NCI-H1105 treated with DMSO at 0.1 percent for 48 hours (cell line): ENCODE measurements at places on chromosomes 5 and 9.

DNA sequence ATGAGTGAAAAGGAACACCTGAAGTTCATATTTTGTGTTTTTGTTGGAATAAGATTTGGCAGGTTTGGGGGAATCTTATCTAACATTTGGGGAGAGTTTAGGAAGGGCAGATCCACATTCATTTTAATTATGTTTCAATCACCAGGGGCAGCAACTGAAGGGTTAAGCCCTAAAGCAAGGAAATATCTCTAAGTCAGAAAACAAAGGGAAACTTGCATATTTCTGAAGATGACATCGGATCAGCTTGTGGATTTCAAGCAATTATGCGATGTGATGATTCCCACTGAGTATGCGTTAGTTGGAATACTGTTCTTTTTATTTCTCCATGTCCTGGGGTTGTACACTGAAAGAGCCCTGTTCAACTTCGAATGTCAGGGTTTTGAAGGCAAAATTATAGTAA lies 59.8 kb upstream of the NFIB start:
- no peak for DNase-seq

GRCh38 chr5:176653401-176654385 lies 6.4 kb downstream of the TSPAN17 start:
- DNase-seq, result no peak

DNA sequence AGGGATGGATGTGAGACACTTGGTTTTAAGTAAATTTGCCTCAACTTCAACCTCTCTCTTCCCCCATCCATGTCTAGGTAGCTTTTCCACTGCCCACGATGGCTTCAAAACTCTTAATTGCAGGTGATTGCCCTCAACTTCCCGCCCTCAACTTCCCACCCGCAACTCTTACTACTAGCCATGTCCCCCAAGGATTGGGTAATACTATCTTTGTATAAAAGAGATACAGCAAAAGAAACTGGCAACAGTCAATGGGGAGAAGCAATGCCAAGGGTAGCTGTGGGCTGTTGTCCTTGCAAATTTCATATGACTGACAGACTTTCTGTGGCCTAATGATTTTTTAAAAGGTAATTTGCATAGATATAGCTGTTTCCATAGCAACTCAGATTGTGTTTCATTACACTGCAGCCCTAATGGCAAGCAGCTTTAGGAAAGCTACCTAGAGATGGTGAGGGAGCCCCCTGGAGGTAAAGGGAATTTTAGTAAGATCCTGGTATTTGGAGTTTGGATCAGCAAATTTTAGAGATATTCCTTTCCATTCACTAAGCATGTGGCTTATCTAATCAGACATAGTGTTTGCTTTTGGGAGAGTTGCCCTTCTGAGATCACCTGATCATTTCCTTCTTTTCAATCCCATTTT lies 421.5 kb upstream of the DAP start:
- peak; percentile 28 for DNase-seq

GRCh38 chr5:17169507-17169906 lies 47.9 kb upstream of the BASP1 start:
- no peak for DNase-seq

- no peak for DNase-seq
Measured at GRCh38 chr9:71984831-71985281, 73.4 kb downstream of the C9orf85 start.

DNA sequence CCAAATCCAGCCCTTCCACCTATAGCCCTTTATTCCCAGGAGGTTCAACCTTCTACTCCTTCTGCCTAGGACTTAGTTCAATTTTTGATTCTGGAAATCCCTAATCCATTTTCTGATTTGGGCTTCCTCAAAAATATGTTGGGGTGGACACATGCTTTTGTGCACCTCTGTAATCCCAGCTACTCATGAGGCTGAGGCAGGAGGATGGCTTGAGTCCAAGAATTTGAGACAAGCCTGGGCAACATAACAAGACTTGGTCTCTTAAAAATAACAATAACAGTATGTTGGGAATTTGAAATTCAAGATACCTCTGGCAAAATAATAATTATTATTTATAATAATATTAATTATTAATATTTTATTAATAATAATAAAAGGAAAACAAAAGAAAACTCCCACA lies 188.7 kb upstream of the TLE4 start:
- no peak for DNase-seq
